ENCODE measurements at places on chromosomes 2 and 18.

- no peaks in the 10 kb centered on the region for H3K27me3 ChIP-seq
- peak overlapping the region; percentile 96 for H3K4me3 ChIP-seq
- no peak overlapping the region for H3K27ac ChIP-seq
- H3K4me1 ChIP-seq: peaks cover 5% of the 10 kb centered on the region
Observed at GRCh38 chr18:26227051-26227670, 916 bp downstream of the TAF4B start.

GRCh38 chr18:63586431-63586830 is 712 bp upstream of the SERPINB13 start:
- H3K4me1 ChIP-seq: no peaks in the 10 kb centered on the region
- no peaks in the 10 kb centered on the region for H3K36me3 ChIP-seq
- H3K4me3 ChIP-seq: no peak overlapping the region
- no peaks in the 10 kb centered on the region for H3K27me3 ChIP-seq
- DNase-seq: no peak
- H3K27ac ChIP-seq: no peak overlapping the region

GRCh38 chr2:40844353-40845277 is 392.7 kb upstream of the SLC8A1 start:
- DNase-seq: peak; percentile 13
- H3K4me3 ChIP-seq: no peak overlapping the region
- H3K36me3 ChIP-seq: no peaks in the 10 kb centered on the region
- H3K4me1 ChIP-seq: no peaks in the 10 kb centered on the region

DNA sequence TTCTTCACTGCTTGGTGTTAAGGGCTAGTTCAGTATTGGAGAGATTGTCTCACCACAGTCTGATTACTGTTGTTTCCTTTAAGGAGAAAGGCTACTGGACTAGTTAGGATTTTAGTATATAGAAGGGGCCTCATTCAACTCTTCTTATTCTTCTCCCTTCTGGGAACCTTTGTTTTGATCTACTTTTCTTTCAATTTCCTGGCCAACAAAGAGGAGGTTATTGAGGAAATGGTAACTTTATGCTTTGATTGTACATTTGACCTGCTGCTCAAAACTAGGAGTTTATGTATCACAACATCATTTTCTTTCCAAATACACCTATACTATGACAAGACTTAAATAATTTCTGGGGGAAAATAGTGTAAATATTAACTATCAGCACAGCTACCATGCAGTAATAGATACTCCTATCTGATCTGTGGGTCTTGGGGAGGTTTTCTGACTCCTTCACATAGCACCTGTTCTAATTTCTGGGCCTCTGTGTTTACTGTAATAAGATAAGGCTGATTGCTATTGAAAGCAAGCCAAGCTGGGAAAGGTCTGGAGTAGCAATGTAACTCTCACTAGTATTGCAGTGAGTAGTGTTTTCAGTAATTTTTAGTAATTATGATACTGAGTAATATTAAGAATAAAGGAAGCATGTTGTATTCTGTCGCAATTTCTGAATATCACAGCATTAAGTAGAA is 395.3 kb downstream of the NUP35 start:
- no peak overlapping the region for H3K4me3 ChIP-seq
- no peak for DNase-seq
- H3K36me3 ChIP-seq: no peaks in the 10 kb centered on the region
- no peaks in the 10 kb centered on the region for H3K27me3 ChIP-seq
- H3K27ac ChIP-seq: no peak overlapping the region

- no peak overlapping the region for H3K27ac ChIP-seq
- H3K4me3 ChIP-seq: no peak overlapping the region
- H3K27me3 ChIP-seq: no peaks in the 10 kb centered on the region
- peaks cover 14% of the 10 kb centered on the region for H3K36me3 ChIP-seq
- DNase-seq: peak; percentile 82
- no peaks in the 10 kb centered on the region for H3K4me1 ChIP-seq
Observed at GRCh38 chr2:174577967-174578589, 19.5 kb downstream of the WIPF1 start.

DNA sequence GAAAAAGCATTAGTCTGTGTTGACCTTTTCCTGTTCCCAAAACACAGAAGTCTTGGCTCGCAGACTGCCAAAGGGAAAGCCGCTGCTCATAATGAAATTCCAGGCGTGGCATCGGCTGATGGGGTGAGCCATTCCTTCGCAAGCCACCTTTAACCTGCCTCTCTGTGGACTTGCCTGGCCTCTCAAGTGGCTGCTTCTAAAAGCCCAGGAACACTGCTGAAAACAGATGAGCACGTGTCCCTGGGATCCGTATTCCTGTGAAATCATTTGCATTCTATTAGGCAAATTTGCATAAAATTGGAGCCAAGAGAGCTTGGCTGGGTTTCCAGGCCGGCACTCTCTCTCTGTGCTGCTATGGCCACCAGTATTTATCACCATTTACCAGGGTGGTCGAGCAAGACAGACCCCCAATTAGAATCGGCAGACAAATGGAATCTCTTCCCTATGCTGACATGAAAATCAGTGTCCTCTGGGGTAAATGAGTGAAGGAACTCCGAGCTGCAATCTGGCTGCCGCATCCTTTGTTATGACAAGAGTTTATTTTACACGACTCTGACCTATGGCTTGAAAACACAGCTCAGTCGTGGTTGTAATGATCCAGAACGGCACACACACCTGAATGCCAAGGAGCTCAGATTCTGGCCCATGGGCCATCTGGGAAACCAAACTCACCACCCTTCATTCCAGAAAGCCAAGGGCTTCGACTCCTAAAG is 21.7 kb downstream of the BCL2 start:
- no peaks in the 10 kb centered on the region for H3K36me3 ChIP-seq
- no peak overlapping the region for H3K27ac ChIP-seq
- no peaks in the 10 kb centered on the region for H3K27me3 ChIP-seq
- peaks cover 13% of the 10 kb centered on the region for H3K4me1 ChIP-seq

- H3K27me3 ChIP-seq: no peaks in the 10 kb centered on the region
- no peak overlapping the region for H3K27ac ChIP-seq
- H3K4me1 ChIP-seq: peaks cover 2% of the 10 kb centered on the region
- no peak for DNase-seq
- H3K4me3 ChIP-seq: no peak overlapping the region
- no peaks in the 10 kb centered on the region for H3K36me3 ChIP-seq
Observed at GRCh38 chr18:58064406-58064998, 20.5 kb downstream of the NEDD4L start.

DNA sequence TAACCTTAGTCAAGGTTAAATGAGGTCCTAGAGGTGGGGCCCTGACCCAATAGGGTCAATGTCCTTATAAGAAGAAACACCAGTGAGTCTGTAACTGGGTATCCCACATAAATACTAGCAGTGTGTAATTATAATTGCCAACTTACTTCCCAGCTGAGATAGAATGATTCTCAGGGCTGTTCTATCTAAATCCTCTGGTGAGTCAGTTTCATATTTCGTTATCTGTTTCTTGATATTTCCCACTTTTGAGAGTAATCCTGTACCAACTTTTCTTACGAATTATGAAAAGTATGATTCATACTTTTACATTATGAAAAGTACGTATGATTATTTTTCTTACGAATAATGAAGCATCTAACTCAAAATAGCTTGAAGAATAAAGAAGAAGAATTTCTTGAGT is 546.8 kb upstream of the NETO1 start:
- no peak overlapping the region for H3K27ac ChIP-seq
- H3K27me3 ChIP-seq: no peaks in the 10 kb centered on the region
- no peaks in the 10 kb centered on the region for H3K36me3 ChIP-seq

GRCh38 chr18:45439851-45440645 is 175.2 kb upstream of the SLC14A2 start:
- peaks cover 41% of the 10 kb centered on the region for H3K27me3 ChIP-seq
- H3K4me1 ChIP-seq: no peaks in the 10 kb centered on the region
- no peaks in the 10 kb centered on the region for H3K36me3 ChIP-seq
- H3K4me3 ChIP-seq: no peak overlapping the region
- no peak overlapping the region for H3K27ac ChIP-seq

GRCh38 chr18:79384834-79385233 is 10.9 kb upstream of the NFATC1 start:
- H3K27me3 ChIP-seq: peaks cover 55% of the 10 kb centered on the region
- H3K27ac ChIP-seq: no peak overlapping the region
- no peaks in the 10 kb centered on the region for H3K36me3 ChIP-seq

DNA sequence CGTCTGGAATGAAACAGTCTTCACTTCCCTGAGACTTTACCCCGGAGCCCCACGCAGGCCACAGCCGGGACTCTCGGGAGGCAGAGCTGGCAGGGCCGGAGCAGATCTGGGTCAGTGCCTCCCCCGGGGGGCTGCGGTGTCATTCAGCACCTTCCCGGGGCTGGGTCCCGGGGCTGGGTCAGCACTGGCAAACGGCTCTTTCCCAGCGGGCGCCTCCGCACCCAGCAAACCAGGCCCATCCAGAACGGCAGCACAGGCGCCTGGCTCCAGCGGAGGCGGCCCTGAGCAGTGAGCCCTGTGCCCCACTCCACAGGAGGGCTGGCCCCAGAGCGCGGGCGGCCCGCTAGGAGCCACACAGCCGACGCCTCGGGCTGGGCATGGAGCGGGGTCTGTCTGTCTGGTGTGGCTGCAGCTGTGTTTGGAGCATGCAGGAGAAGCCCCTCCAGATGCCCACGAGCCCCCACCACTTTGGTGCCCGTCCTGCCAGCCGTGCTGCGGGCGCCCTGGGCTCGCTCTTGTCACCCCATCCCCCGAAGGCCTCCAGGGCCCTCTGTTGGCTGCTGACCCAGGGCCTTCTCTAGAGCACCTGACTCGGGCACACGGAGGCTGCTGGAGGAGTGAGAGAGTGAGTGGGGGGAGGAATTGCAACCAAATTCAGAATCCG is 132.1 kb upstream of the CTDP1 start:
- peaks cover 53% of the 10 kb centered on the region for H3K27me3 ChIP-seq
- no peaks in the 10 kb centered on the region for H3K4me1 ChIP-seq
- no peak overlapping the region for H3K4me3 ChIP-seq
- H3K27ac ChIP-seq: no peak overlapping the region
- DNase-seq: no peak

DNA sequence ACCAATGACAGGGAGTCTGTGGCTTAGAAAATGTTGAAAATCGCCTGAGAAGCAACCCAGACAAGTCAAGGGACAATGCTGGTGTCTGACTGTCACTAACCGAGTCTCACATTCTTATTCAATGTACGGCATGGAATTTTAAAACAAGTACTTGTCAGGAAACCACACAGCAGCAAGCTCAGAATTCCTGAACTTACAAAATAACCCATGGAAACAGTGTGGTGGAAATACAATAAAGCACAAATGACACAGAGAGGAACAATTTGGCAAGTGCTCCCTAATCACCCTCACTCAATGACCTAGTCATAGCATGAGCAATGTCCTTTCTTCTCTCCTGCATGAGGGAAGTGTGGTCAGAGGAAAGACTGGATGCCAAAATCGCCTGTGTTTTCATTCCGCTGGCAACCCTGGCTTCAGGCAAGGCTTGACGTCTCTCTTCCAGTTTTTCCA is 154.0 kb downstream of the SATB2 start:
- H3K4me1 ChIP-seq: no peaks in the 10 kb centered on the region
- DNase-seq: peak; percentile 68
- H3K27ac ChIP-seq: no peak overlapping the region
- no peaks in the 10 kb centered on the region for H3K27me3 ChIP-seq
- peaks cover 42% of the 10 kb centered on the region for H3K36me3 ChIP-seq
- peak overlapping the region; percentile 10 for H3K4me3 ChIP-seq

GRCh38 chr2:240989451-240990265 is 8.8 kb upstream of the SNED1 start:
- H3K27me3 ChIP-seq: peaks cover 6% of the 10 kb centered on the region
- no peak overlapping the region for H3K4me3 ChIP-seq
- peaks cover 28% of the 10 kb centered on the region for H3K4me1 ChIP-seq

GRCh38 chr2:203787979-203788378 is 79.6 kb upstream of the CTLA4 start:
- H3K4me1 ChIP-seq: peaks cover 5% of the 10 kb centered on the region
- no peaks in the 10 kb centered on the region for H3K36me3 ChIP-seq
- no peaks in the 10 kb centered on the region for H3K27me3 ChIP-seq
- H3K27ac ChIP-seq: no peak overlapping the region

DNA sequence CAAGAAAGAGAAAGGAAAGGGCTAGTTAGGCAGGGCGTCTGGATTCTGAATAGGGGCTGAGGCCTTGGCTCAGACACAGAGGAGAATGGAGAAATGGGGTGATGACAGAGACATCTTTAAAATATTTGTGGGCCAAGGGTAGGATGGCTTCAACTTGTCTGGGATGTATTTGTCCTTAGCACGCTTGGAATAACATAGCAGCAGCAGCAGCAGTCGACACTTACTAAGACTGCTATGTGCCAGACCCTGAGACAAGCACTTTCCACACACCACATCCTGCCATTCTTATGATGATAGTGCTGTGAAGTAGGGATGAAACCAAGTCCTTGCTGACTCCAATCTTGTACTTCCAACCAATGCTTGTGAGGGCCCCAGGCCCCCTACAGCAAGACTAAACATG is 2.6 kb downstream of the IL1RL1 start:
- H3K27me3 ChIP-seq: peaks cover 21% of the 10 kb centered on the region
- no peak overlapping the region for H3K4me3 ChIP-seq
- no peak overlapping the region for H3K27ac ChIP-seq

DNA sequence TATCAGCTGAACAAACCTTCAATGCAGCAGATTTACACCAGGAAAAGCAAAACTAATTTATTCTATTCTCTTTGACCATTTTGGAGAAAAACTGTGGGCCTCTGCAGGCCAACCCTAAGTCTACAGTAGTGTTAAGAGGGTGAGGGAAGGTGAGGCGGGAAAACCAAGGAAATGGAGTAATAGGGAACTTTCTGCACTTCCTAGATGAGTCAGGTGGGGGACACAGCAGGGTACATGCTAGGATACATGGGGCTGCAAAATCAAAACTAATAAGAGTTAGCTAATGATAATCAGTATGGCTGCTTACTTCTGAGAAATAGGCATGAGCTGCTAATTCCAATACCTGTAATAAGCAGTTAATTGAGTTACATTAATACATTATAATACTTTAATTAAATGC is 66.0 kb upstream of the PGAP1 start:
- H3K27ac ChIP-seq: no peak overlapping the region
- H3K4me3 ChIP-seq: no peak overlapping the region
- H3K27me3 ChIP-seq: no peaks in the 10 kb centered on the region
- no peak for DNase-seq
- no peaks in the 10 kb centered on the region for H3K4me1 ChIP-seq
- H3K36me3 ChIP-seq: no peaks in the 10 kb centered on the region

- H3K36me3 ChIP-seq: peaks cover 16% of the 10 kb centered on the region
- DNase-seq: no peak
- H3K4me3 ChIP-seq: no peak overlapping the region
- no peaks in the 10 kb centered on the region for H3K4me1 ChIP-seq
- no peak overlapping the region for H3K27ac ChIP-seq
Observed at GRCh38 chr2:157764386-157764785, 111.7 kb downstream of the ACVR1 start.

GRCh38 chr18:3648641-3649040 is 198.7 kb downstream of the TGIF1 start:
- H3K27ac ChIP-seq: no peak overlapping the region
- no peak for DNase-seq
- peaks cover 6% of the 10 kb centered on the region for H3K4me1 ChIP-seq
- no peaks in the 10 kb centered on the region for H3K36me3 ChIP-seq
- H3K27me3 ChIP-seq: no peaks in the 10 kb centered on the region

DNA sequence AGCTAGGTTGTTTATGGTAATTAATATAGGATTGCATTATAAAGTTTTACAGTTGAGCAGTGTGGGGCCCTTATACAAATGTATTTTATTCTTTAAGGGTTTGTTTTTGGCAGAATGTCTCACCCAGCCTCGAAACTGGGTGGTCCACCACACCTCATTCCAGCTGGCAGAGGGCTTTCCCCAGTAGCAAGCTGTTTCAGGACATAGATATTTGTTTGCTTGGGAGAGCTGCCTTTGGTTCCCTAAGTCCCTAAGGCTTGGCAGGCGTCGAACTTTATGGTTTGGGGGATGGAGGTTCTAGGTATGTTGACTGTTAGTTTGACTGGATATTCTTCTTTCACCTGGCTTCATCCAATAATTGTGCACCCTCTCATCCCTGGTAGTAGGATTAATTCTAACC is 205.9 kb downstream of the KCNS3 start:
- H3K4me1 ChIP-seq: no peaks in the 10 kb centered on the region
- H3K27ac ChIP-seq: no peak overlapping the region
- no peak for DNase-seq

All from mesenchymal stem cell (in vitro differentiated cells and primary cell).